ENCODE measurements at places on chromosomes 5 and 9.

GRCh38 chr9:36392489-36392888 lies 7.6 kb downstream of the RNF38 start:
- no peak for DNase-seq

- DNase-seq, result no peak
Measured at GRCh38 chr5:73686912-73687311, 60.9 kb downstream of the ARHGEF28 start.

- DNase-seq, result no peak
Measured at GRCh38 chr9:113793558-113793957, 82.6 kb upstream of the ZNF618 start.

DNA sequence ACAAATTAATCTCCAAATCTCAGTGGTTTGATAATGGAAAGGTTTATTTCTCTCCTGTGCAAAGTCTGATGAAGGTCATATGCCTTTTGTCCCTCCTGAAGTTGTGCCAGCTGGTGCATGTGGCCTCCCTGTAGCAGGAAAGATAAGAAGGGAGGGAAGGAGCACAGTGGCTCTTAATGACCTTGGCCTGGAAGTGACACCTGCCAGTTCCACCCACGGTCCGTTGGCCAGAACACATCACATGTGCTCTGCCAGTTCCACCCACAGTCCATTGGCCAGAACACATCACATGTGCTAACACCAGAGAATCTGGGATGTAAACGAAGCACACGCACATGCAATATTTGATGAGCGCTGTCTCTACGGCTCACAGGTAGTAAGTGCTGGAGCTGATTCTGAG lies 130.9 kb downstream of the DOCK2 start:
- DNase-seq, result no peak

DNA sequence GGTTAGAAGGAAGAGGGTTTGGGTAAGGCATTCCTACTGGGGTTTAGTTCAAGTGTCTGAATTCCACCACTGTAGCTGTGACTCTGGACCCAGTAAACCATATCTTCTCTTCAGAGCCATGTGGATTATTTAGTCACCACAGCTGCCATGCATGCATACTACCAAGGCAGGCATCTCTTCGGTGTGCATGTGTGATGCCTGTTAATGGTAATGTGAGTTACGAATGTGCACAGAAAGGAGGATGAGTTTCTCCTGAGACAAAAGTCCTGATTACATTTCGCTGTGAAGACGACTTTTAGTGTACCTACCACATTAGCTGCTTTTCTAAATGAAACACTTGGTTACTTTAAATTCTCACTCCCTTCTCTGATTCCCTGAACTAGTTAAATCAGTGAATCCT lies 9.3 kb downstream of the PBX3 start:
- no peak for DNase-seq

DNA sequence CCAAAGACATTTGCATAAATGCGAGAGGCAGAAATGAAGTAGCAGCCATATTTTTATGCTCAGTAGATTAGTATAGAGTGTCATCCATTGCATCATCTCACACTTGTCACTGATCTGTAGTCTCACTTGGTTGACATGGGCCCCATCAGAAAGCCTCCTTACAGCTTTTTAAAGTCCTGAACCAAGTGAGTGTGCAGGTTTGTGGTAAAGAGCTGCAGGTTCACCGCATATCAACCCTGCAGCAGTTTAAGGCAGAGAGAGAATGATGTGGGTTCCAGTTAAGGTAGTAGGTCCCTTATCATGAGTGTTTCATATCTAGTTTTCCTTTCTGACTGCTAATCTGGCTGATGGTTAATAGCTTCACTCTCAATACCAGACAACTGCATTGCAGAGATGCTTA lies 1080.3 kb downstream of the NR2F1-AS1 start:
- DNase-seq, result no peak

GRCh38 chr5:10338686-10339057 lies 14.8 kb upstream of the MARCHF6 start:
- DNase-seq, result no peak
